ENCODE measurements at places on chromosomes 4 and X.

- no peak for DNase-seq
These were observed 100.8 kb upstream of the LIMCH1 start for GRCh38 chr4:41437111-41437536.

GRCh38 chr4:32519060-32519459 lies 1798.9 kb downstream of the PCDH7 start:
- peak; percentile 32 for DNase-seq

DNA sequence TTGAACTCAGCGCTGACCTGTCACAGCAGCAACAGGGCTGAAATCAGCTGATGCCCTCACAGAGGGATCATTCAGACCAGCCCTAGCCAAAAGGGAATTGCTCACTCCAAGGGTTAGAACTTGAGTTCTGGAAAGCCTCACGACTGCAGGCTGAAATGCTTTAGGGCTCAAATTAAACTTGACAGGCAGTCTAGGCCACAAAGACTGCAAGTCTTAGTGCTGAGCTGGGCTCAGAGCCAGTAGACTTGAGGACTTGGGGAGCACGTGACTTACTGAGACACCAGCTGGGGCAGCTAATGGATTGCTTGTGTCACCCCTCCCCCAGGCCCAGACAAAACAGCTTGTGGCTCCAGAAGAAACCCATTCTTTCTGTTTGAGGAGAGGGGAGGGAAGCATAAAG lies 119.0 kb upstream of the SLC6A14 start:
- DNase-seq, result peak; percentile 64

DNA sequence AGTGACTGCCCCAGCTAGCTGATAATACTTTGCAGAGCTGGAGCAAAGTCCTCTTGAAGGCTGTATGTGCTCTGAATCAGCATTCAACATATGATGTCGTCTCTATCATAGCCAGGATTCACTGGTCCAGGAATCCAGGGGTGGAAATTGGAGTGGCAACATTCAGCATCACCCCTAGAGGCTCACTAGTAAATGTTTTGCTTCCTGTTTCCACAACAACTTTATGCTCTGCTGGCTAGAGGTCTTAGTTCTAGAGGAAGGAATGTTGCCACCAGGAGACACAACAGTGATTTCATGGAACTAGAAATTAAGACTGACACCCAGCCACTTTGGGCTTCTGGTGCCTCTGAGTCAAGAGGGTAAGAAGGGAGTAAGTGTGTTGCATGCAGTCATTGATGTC lies 11.3 kb downstream of the MAGEA1 start:
- DNase-seq, result no peak

DNA sequence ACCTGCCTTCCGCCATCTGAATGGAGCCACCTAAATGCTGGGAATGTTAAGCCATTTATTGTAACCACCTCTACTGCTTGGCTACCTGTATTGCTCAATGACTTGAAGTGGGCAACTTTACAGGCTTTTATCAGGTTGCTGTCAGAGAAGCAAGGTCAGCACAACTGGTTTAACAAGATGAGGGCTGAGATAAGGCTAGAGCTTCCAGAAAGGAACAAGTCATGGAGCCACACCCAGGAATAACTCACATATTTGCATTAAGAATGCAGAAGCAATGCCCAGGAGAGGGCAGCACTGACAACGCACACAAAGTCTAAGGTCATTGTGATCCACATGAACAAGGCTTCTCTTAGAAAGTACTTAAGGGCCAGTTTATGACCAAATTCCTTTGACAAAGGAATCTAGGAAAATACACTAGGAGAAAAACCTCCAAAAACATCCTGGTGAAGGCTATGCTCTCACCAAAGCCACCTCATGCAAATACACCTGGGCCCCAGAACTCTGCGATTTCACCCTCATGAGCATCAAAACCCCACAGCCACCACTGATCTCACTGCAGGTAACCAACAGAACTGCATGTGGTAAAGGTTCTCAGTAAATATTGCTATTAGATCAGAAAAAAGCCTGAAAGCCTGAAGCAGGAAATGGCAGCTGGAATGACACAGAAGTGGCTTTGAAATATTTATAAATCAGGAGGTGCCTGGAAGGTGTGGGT lies 15.0 kb upstream of the STS start:
- peak; percentile 78 for DNase-seq

DNA sequence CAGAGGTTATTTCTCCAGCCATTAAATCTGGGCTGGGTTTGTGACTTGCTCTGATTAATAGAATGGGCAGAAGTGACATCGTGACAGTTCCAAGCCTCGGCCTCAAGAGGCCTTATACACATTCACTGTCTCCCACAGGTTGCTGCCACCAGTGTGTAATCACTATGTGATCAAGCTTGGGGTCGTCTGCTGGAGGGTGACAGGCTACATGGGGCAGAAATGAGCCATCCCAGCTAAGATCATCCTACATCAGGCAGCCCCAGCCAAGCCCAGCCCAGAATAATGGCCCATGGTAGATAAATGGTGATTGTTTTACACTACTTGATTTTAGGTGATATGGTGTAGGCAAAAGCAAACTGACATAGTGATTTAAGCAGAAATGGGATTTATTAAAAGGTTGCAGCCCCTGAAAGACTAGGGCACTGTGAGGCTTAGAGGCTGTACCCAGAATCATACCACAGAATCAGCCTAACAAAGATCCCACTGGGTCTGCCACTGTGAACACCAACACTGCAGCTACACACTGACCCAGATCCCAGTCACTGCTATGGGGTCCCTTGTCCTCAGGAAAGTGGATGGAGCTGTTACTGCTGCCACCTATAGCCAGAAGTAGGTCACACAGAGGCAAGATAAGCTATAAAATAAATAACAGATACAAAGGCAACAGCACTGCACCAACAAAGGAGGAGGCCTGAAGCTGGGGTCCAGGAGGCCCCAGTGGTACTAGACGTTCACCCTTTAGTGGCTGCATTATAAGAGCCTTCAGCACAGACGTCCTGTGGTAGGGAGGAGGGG lies 159.6 kb upstream of the RBPJ start:
- no peak for DNase-seq

- no peak for DNase-seq
These were observed 819 bp downstream of the PDLIM3 start for GRCh38 chr4:185534511-185534865.

DNA sequence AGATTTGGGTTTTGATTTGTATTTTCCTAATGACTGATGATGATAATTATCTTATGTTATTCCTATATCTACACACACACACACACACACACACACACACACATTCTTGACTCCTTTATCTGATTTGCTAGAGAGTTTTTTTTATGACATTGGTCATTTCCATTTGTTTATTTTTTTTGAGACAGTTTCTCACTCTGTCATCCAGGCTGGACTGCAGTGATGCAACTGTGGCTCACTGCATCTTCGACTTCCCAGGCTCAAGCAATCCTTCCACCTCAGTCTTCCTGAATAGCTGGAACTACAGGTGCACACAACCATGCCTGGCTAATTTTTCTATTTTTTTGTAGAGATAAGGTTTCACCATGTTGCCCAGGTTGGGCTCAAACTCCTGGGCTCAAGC lies 6.7 kb downstream of the ZNF81 start:
- DNase-seq, result no peak

DNA sequence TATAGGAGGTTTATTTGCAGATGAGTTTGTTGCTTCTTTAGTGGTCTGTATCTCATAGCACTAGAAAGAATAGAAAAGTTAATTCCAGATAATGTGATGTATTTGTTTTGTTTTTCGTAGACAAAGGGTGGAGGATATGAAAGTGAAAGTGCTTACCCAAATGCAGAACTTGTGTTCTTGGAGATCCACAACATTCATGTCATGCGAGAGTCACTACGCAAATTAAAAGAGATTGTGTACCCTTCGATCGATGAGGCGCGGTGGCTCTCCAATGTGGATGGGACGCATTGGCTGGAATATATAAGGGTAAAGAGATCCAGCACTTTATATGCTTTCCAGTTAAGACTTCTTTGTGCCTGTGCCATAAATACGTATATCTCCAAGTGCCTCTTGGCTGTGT lies 43.3 kb downstream of the MTMR1 start:
- no peak for DNase-seq

DNA sequence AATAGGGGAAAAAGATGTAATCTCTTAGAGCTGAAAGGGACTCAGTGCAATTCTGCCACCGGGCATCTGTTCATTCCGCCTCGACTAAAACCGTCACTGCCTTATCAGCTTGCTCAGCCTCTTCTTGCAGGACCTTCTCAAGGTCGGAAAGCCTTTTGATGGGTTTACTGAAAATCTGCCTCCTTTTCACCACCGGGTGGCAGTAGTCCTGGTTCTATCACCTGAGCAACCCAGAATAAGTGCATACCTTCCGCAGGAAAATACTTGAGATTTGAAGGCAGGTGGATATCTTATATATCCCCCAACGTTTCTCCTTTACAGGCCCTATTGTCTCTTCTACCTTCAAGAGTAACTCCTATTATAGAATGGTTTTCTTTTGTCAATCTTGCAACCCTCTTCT lies 103.4 kb upstream of the PAK3 start:
- DNase-seq, result peak; percentile 47

GRCh38 chr4:124647599-124647998 lies 64.9 kb downstream of the ANKRD50 start:
- DNase-seq, result no peak

DNA sequence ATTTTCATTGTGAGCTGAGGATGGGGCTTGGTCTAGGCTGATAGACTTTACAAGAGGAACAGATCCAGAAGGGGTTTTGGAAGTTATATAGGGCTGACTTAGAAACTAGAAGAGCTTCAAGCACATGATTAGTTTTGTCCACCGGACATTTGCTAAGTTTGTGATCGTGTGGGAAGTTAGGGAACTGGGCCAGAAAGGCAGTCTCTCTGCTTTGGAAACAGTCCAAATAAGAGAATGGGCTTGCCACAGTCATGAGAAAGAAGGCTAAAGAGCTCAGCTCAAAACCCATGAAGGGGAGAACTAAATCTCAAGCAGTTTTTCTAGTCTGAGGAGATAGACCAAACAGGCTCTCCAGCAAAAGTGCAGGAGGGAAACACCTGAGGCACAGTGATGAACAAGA lies 67.8 kb downstream of the ZNF674 start:
- peak; percentile 18 for DNase-seq

DNA sequence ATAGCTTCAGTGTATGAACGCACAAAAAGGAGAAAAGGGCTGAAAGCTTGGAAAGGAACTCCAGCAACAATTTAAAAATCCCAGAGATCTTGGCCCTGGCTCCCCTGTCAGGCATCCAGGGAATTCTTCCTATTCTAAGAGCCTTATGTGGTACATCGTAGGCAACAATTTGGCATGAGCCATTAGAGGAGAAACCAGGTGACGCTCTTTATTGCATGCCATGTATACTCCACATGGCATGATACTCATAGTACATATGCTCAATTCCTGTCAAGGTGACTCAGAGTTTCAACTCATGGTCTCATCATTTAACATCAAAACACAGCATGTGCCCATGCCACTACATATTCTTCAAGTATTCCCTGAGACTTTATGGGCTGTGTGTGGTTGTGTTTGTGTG lies 191.3 kb downstream of the OR13H1 start:
- no peak for DNase-seq

DNA sequence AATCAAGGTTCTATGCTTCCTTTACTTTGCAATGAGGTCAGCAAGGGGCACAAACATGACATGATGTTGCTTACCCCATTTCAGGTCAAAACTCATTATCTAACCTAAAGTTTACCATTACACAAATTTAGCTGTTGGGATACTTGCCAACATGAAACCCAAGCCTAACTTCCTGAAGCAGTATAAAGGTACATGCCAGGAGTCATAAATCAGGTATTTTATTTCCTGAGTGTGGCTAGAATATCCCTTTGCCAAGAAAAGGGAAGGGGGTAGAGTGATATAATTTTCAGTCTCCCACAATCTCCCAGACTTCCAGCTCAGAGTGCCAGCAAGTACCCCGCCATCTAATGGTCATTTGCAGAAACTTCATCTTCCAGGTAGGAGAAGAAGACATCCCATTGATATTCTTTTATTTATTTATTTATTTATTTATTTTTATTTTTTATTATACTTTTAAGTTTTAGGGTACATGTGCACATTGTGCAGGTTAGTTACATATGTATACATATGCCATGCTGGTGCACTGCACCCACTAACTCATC lies 136.6 kb downstream of the NEXMIF start:
- DNase-seq, result no peak

- peak; percentile 18 for DNase-seq
These were observed 587 bp downstream of the TIMM8A start for GRCh38 chrX:101347859-101348451.

DNA sequence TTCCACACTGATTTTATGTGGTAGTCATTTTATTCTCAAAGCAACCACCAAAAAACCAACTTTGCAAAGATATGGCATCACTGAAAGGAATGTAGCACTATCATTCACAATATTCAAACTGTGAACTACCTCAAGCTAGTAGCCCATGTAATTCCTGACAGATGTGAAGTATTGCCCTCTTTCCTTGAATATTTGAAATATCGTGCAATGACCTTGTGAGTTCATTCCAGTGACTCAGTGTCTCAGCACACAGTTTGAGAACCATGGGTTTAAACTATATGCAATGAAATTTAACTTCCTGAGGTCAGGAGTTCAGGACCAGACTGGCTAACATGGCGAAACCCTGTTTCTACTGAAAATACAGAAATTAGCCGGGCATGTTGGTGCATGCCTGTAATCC lies 20.9 kb upstream of the IQCM start:
- DNase-seq, result no peak

- DNase-seq, result no peak
These were observed 104.5 kb upstream of the QRFPR start for GRCh38 chr4:121485190-121485804.

DNA sequence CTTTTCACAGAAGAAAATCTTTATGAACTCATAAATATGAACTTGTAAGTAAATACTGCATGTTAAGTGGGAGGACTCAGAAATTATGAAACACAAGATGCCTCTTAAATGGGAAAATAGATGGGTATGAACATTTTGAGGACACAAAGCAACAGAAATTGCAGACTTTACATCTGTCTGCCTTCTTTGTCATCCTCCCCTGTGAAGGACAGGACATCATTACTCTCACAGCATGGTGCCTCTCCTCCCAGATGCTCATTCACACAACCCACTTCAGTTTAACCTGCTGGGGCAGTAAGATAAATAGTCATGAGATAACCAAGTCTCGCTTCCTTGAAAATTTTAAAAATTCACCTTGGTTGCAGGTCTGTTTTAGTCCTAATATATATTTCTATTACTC lies 144.5 kb downstream of the APBB2 start:
- no peak for DNase-seq

DNA sequence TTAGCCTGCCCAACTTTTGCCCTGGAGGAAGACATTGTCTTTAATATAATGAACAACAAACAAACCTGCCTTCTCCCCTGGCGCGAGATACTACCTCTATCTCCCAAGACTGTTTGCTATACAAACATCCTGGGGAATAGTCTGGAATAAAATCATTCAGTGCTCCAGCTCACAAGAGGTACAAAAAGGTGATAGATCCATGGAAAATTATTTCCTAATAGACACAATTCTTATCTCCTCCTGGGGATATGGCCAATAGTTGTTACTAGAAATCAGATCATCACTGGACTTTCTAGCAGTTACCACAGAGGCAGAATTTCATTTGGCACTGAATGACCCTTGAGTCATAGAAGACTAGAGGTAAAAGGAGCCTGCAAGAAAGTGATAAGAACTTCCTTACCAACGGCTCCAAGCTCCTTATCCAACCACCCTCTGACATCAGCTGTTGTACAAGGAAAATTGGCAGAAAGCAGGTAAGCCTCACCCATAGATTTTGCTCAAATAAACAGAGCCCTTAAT lies 38.1 kb downstream of the MID1 start:
- peak; percentile 20 for DNase-seq
